ENCODE measurements at places on chromosomes 3 and 15. TPM values are rescaled to one million over a fixed set of nuclear protein-coding genes. Genes with fewer than 3 reads are reported as not detected.
A peak's percentile ranks its signal among the peaks of the same experiment; 100 is the strongest.

GRCh38 chr3:95341314-95341713 is 1278.5 kb downstream of the NSUN3 start:
- no peak overlapping the region for H3K4me3 ChIP-seq
- no peak overlapping the region for H3K27ac ChIP-seq
- H3K27me3 ChIP-seq = no peaks in the 10 kb centered on the region
- no peak for DNase-seq
- H3K36me3 ChIP-seq = no peaks in the 10 kb centered on the region

SIDT1 gene
- 0.10 TPM for total RNA-seq

DNA sequence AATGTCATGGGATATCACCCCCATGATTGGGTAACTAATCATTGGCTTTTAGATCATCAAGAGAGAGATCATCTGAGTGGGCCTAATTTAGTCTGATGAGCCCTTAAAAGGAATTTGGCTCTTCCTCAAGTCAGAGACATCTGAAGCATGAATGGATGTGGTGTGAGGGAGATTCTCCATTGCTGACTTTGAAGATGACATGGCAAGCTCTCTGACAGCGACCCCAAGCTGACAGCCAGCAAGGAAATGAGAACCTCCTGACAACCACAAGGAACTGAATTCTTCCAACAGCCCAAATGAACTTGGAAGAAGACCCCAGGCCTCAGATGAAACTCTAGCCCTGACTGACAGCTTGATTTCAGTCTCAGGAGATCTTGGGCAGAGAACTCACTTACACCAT is 108.4 kb upstream of the SPATA12 start:
- no peaks in the 10 kb centered on the region for H3K27me3 ChIP-seq
- H3K36me3 ChIP-seq = no peaks in the 10 kb centered on the region
- H3K4me1 ChIP-seq = no peaks in the 10 kb centered on the region
- H3K27ac ChIP-seq = no peak overlapping the region
- no peak for DNase-seq

DNA sequence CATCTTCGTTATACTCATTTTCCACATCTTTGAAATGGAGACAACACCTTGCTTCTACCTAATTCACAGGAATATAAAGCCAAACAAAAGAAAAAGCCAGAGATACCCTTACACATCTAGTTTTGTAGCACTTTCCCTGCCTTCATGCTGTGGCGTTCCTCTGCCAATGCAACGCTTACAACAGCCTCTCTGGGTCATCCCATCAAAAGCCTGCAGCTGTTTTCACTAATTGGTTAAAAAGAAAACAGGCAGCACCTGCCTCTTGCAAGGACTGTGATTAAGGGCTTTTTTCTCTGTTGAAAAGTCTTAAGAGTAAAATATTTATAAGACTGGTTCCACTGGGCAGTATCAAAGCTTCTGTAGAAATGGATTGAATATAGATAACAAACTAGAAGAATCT is 120.3 kb downstream of the FMN1 start:
- no peaks in the 10 kb centered on the region for H3K36me3 ChIP-seq
- no peak for DNase-seq
- no peak overlapping the region for H3K4me3 ChIP-seq

LOXL1 gene
- 10.8 TPM for total RNA-seq

DNA sequence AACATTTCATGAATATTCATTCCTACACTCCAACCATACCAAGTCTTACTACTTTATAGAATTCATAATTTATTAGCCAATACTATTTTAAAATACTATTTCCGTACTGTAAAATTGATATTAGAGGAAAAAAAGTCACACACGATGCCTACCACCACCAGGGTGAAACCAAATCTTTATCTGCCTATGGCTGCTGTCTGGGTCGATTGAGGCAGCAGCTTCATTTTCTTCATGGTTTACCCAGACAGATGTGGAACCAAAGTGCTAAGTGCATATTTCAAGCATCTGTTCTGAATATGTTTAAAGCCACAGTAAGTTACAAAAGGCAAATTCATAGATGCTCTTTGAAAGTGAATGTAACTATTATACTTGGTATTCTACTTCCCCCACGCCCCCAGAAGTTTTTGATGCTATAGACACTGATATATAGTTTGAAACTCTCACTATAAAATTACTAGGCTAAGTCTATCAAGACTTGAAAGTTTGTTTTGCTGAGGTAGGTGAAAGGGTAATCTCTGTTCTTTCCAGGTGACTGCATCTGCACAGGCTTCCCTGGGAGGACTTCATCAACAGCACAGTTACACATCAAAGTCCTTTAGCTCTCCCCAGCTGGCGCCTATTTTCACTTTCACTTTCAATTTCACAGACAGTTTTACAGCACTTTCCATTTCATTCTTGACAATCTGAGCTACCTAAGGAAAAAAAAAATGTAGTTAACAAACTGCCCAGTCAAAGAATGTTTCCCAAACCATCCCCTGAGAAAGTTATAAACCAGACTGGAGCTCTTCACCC is 113.9 kb downstream of the POLQ start:
- no peak for DNase-seq
- H3K36me3 ChIP-seq = peaks cover 22% of the 10 kb centered on the region
- H3K27me3 ChIP-seq = no peaks in the 10 kb centered on the region
- H3K4me1 ChIP-seq = no peaks in the 10 kb centered on the region

CCDC33 gene
- 2.6 TPM for total RNA-seq

DNA sequence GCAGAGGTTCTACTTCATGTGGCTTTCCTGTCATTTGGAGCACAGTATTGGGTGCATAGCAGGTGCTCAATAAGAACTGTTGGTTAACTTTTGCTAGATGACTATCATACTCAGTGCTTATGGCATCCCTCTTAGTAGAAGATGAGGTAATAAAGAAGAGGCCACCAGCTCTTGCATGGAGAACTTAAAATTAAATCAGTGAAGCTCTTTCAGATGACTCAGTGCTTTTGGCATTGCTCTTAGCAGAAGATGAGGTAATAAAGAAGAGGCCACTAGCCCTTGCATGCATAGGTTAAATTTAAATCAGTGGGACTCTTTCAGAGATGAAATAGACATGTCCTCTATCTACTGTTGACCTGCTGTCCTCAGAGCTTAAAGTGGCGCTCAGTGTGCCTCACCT is 109.4 kb upstream of the FGF7 start:
- no peak overlapping the region for H3K4me3 ChIP-seq
- DNase-seq = no peak
- H3K27ac ChIP-seq = no peak overlapping the region
- H3K36me3 ChIP-seq = no peaks in the 10 kb centered on the region
- peaks cover 12% of the 10 kb centered on the region for H3K4me1 ChIP-seq
- no peaks in the 10 kb centered on the region for H3K27me3 ChIP-seq

- no peaks in the 10 kb centered on the region for H3K36me3 ChIP-seq
- no peak overlapping the region for H3K27ac ChIP-seq
- no peaks in the 10 kb centered on the region for H3K27me3 ChIP-seq
- no peaks in the 10 kb centered on the region for H3K4me1 ChIP-seq
- no peak for DNase-seq
- no peak overlapping the region for H3K4me3 ChIP-seq
These were observed 176.4 kb downstream of the TJP1 start for GRCh38 chr15:29645841-29646240.

DNA sequence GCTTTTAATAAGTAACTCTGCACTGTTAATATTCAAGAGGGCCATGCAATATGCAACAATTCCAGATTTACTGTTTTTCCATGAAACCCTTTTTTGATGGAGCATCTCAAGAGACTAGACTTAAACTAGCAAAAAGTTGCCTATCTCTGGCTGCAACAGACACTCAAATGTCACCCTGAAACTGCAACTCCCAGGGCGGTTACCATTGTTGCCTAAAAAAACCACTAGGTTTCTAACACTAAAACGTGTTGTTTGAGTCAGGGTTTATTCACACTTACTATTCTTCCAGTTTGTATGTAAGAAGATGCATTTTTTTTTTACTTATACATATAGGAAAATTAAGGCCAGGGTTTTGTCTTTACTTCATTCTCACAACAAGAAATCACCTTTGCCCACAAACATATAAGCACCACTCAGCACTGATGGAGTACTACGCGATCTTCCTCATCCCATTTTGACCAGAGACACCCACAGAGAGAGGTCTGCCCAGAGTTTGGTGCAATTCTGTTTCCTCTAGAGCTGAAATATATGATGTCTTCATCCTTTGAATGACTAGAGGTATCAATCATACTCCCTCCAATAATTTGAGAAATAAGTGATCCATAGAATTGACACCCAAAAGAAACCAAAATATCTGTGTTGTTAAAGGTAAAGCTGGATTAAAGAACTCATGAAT is 124.0 kb upstream of the SNTN start:
- H3K27ac ChIP-seq = no peak overlapping the region
- no peaks in the 10 kb centered on the region for H3K27me3 ChIP-seq
- no peaks in the 10 kb centered on the region for H3K36me3 ChIP-seq
- DNase-seq = no peak
- H3K4me1 ChIP-seq = peaks cover 23% of the 10 kb centered on the region

DCBLD2 gene
- total RNA-seq = 75.4 TPM

DNA sequence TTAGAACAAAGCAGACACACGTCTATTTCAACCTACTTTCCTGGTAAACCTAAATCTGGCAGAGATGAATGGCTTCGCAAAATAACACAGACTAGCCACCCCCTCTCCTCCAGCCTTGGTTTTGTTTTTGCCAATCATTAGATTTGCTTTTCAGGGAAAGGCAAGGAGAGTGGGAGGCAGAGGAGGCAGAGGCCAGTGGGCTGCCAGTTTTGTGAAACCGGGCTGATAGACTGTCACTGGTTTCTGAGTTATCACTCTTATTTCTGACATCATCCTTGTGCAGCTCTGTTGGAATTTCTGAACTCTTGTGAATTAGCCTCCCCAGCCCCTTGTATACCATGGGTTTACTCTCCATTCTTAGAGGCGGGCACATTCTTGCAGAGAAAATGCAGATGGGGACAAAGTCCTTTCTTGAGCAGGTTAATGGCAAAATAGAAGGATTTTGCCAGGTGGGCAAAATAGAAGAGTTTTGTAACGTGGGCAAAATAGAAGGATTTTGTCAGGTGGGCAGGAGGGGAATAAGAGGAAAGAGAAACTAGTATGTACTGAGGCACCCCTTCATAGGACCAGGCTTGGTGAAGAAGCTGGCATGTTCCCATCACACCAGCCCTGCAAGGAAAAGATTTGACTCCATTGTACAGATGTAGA is 3.2 kb upstream of the FEM1B start:
- no peaks in the 10 kb centered on the region for H3K36me3 ChIP-seq
- H3K27ac ChIP-seq = no peak overlapping the region
- no peaks in the 10 kb centered on the region for H3K27me3 ChIP-seq
- H3K4me1 ChIP-seq = peaks cover 39% of the 10 kb centered on the region
- no peak for DNase-seq

GRCh38 chr3:35946854-35947515 is 307.7 kb downstream of the ARPP21 start:
- H3K4me3 ChIP-seq = no peak overlapping the region
- H3K27me3 ChIP-seq = no peaks in the 10 kb centered on the region
- DNase-seq = no peak
- no peaks in the 10 kb centered on the region for H3K4me1 ChIP-seq

GRCh38 chr3:115562636-115563267 is 60.6 kb upstream of the GAP43 start:
- no peaks in the 10 kb centered on the region for H3K4me1 ChIP-seq
- no peak for DNase-seq
- H3K4me3 ChIP-seq = no peak overlapping the region
- H3K27ac ChIP-seq = no peak overlapping the region
- no peaks in the 10 kb centered on the region for H3K27me3 ChIP-seq

- no peak overlapping the region for H3K27ac ChIP-seq
- H3K4me3 ChIP-seq = no peak overlapping the region
- no peaks in the 10 kb centered on the region for H3K36me3 ChIP-seq
- H3K27me3 ChIP-seq = no peaks in the 10 kb centered on the region
These were observed 254.3 kb downstream of the RYR3 start for GRCh38 chr15:33565094-33565493.

GRCh38 chr15:80590761-80591355 is 104.3 kb upstream of the ABHD17C start:
- no peak overlapping the region for H3K27ac ChIP-seq
- no peaks in the 10 kb centered on the region for H3K36me3 ChIP-seq
- H3K4me3 ChIP-seq = no peak overlapping the region
- H3K4me1 ChIP-seq = peaks cover 15% of the 10 kb centered on the region
- no peak for DNase-seq

- no peak for DNase-seq
- H3K4me3 ChIP-seq = no peak overlapping the region
- H3K27ac ChIP-seq = no peak overlapping the region
These were observed 36.3 kb upstream of the UBE2E2 start for GRCh38 chr3:23166845-23167244.

DNA sequence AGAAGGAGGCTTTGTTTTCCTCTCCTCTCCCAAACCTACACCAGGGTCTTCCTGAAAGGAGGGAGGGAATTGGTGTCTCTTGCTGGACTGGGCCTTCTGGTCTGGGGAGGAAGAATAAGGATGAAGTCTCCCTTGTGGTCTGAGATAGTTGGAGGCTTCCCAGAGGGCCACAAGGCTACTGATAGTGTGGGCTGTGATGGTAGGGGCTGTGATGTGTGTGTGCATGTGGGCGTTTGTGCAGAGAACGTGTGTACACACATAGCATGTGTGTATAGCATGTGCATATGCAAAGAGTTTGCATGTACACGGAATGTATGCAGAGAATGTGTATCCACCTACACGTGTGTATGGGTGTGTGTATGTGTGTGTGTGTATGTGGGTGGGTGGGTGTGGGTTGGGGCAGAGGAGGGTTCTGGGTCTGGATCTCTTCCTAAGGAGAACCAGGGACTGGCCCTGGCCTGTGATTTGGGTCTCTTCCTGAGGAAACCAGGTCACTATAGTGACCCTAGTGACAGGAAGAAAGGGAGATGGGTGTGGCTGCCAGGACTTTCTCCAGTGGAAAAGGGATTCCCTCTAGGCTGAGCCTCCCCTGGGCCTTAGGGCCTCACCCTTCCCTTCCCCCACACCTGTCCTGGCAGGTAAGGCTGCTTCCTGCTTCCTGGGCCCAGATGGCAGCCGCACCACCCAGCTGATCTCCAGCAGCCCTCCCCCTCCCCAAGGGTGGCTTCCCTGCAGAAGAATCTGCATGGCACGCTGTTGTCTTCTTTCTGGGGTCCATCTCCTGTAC is 1.7 kb downstream of the FLNB start:
- no peak overlapping the region for H3K27ac ChIP-seq
- H3K4me1 ChIP-seq = peaks cover 46% of the 10 kb centered on the region
- peak; percentile 66 for DNase-seq
- peak overlapping the region; percentile 100 for H3K4me3 ChIP-seq
- no peaks in the 10 kb centered on the region for H3K36me3 ChIP-seq

- H3K27ac ChIP-seq = no peak overlapping the region
- H3K27me3 ChIP-seq = no peaks in the 10 kb centered on the region
- no peak for DNase-seq
- no peak overlapping the region for H3K4me3 ChIP-seq
- no peaks in the 10 kb centered on the region for H3K36me3 ChIP-seq
These were observed 134.0 kb upstream of the IL12A start for GRCh38 chr3:159854500-159855124.

CAMK2N2 gene
- total RNA-seq = 1.5 TPM

DNA sequence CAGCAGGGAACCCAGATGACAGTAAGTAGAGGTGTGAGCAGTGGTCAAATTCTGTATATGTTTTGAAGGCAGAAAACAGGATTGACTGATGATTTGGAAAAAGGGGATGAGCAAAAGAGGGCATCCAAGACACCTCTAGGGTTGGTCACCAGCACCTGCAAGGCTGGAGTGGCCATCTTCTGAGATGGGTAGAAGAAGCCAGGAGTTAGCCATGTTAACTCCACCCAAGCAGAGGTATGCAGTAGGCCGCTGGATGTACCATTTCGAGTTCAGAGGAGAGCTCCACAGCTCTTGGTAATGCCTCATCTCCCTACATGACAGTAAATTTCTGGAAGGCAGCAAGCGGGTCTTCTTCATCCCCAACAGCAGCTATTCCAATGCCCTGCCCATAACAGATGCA is 7.0 kb downstream of the RFTN1 start:
- H3K27ac ChIP-seq = no peak overlapping the region
- no peaks in the 10 kb centered on the region for H3K36me3 ChIP-seq
- peaks cover 17% of the 10 kb centered on the region for H3K4me1 ChIP-seq
- no peak overlapping the region for H3K4me3 ChIP-seq

All from GM23338 (cell line).